ENCODE measurements at places on chromosomes 4 and X.

- no peak for DNase-seq
These were observed 7.1 kb downstream of the OFD1 start for GRCh38 chrX:13741695-13742094.

- DNase-seq: no peak
These were observed 12.3 kb downstream of the GPR174 start for GRCh38 chrX:79156818-79157217.

DNA sequence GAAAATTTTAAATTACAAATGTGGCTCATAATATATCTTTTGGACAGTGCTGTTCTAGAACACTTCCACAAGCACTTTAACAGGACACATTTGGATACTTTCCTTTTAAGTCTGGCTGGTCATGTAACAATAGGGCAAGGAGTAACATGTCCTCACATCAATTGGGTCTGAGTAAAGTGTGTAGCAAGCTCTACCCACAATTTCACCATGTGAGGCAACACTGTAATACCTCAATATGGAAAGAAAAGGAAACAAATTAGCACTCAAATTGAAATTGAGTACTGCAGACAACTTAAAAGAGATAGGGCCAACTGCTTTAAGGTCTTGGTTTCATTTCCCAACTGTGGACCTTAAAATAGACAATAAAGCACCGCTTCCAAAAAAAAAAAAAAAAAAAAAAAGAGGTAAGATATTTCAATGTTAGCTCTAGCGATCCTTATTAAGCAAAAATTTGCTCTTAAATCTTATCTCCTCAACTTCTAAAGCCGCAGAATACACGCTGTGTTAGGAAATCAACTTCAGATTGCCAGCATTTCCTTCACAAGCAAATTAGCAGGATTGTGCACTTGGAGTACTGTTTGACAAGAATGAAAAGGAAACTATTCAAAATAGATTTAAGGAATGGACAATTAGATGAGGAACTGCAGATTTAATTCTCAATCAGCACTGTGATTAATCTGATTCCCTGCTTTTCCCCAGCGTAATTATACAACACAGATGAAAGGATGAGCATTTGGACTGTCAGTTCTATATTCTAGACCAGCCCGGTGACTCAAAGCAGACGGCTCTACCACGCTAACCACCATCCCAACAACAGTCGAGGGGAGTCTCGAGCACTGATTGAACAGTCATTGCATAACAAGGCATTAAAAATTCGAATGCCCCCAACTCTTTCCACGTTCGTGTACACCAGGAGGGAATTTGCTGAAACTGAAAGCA, 1.6 kb downstream of the CASK start:
- DNase-seq: peak; percentile 35

DNA sequence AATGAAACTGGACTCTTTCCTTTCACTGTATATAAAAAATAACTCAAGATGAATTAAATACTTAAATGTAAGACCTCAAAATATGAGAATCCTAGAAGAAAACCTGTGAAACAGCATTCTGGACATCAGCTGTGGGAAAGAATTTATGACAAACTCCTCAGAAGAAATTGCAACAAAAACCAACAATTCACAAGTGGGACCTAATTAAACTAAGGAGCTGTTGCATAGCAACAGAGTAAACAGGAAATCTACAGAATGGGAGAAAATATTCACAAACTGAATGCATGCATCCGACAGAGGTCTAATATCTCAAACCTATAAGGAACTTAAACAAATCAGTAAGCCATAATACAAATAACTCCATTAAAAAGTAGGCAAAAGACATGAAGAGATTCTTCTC, 851.7 kb upstream of the PCDH10 start:
- no peak for DNase-seq

- DNase-seq: no peak
These were observed 236.7 kb downstream of the SLITRK2 start for GRCh38 chrX:146054311-146054710.

DNA sequence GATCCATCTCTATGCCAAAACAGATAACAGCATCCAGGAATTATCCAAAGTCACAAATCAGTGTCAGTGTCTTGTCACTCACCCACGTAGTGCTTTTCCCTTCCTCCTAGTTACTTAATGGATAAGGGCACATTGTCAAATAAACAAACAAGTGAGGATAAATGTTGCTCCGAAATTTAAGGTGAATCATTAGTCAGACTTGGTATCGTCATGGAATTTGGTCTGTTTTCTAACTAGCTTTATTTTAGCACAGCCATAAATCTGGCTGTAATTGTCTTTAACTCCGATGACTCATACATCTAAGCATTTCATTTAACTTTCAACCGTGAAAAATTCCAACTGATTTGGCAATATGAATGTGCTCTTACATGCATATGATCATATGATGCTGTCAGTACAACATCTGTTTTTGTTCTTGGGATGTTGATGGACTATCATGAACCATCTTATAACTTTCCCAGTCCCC, 83.3 kb downstream of the SNCA start:
- DNase-seq: no peak

DNA sequence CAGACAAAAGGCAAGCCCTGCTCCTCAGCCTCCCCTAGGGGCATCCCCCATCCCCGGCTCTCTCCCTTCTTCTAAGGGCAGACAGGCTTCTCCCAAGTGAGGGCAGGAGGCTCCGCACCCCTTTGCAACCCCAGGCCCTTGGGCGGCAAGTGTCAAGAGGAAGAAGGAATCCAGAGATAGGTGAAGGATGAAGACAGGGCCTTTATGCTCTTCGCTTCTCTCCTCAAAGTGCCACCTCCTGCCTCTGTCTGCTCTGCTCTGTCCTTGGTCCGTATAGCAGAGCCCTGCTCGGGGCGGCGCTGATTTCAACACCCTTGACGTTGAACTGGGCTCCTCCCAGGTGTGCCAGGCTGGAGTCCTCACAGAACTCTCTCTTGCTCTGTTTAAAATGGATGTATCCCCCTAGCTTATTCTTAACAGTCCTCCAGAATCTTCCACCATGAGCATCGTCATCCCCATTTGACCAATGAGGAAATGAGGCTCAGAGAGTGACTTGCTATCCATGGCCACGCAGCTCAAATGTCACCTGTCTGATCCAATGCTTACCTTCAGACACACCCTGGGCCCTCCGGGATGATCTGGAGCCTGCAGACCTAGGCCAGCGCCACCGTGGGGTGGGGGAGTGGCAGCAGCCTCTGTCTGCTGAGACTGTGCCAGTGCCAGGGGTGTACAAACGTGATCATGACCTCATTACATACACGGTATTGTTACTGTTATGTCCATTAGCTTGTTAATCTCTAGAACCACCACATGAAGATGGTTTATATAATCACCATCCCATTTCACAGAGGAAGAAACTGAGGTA, 99.8 kb downstream of the PHKA2 start:
- DNase-seq: no peak

DNA sequence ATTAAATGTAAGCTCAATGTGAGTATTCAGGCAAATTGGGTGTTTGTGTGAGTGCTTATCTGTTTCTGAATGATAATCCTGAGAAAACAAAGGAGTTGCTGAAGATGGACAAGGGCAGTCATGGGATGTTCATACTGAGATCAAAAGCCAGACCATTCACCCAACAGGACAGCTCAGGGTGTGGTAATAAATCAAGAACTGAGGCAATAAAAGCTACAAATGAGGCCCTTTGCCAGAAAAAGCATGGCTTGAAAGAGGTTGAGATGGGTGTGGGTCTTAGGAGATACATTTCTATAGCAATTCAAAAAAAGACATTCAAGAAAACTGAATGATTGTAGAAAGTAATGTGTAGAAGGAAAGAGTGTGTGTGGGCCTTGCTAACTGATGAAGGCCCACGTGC, 425.8 kb upstream of the BOD1L1 start:
- DNase-seq: no peak

GRCh38 chrX:37998586-37999262, 7.6 kb upstream of the SYTL5 start:
- DNase-seq: no peak

DNA sequence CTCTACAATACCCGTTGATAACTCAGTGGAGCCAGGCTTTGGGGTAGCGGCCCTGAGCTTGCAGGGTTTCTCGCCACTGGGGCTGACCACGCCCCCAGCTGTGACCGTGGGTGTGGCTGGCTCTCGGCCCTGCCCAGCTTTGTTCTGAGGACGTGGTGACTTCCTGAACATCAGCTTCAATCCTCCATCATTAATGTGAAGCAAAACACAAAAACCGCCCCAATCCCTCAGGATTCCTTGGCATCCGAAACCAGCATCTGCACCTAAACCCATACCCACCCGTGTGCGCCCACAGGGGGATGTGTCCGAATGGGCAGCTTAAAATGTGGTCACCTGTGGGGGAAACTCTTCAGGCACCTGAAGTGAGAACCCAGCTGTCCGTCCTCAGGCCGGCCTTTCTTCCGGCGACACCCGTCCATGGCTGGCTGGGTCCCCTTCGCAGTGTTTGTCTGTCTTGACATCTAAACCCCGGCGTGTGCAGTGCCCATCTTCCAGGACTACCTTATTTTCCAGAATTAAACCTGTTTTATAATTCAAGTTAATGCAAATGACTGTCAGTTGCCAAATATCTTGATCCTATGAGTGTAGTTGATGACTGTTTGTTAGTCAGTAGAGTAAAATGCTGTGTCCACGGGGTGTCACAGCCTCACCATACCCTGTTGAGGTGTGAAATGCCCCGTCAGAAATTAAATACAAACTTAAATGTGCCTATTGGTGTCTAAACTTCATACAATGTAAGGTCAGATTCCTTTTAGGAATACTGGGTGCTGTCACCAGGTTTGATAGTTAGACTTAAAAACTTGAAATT, 27.3 kb downstream of the NELFA start:
- no peak for DNase-seq

GRCh38 chrX:9566150-9566621, 101.3 kb downstream of the TBL1X start:
- DNase-seq: peak; percentile 1

DNA sequence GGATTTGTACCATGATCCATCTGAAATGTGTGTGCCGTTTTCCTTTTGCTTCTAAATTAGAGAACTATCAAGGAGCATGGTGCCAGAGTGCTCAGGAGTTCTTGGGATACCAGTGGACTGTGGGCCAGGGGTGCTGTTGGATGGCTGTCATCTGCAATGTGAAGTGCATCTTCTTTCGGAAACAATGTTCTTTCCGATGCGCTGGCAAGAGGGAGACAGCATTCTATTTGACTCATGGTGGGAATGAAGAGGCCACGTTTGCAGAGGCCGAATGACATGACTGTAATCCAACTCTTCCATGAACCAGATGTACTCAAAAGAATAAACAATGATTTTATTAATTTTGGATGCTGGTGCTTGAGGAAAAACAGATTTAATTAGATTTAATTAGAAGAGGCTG, 45.5 kb downstream of the SORCS2 start:
- DNase-seq: no peak

- no peak for DNase-seq
These were observed 68.5 kb upstream of the PPP2R3B start for GRCh38 chrX:455199-455598.

GRCh38 chr4:40808926-40809457, 59.2 kb downstream of the NSUN7 start:
- DNase-seq: no peak

- no peak for DNase-seq
These were observed 17.6 kb downstream of the FGFBP1 start for GRCh38 chr4:15920723-15921591.

DNA sequence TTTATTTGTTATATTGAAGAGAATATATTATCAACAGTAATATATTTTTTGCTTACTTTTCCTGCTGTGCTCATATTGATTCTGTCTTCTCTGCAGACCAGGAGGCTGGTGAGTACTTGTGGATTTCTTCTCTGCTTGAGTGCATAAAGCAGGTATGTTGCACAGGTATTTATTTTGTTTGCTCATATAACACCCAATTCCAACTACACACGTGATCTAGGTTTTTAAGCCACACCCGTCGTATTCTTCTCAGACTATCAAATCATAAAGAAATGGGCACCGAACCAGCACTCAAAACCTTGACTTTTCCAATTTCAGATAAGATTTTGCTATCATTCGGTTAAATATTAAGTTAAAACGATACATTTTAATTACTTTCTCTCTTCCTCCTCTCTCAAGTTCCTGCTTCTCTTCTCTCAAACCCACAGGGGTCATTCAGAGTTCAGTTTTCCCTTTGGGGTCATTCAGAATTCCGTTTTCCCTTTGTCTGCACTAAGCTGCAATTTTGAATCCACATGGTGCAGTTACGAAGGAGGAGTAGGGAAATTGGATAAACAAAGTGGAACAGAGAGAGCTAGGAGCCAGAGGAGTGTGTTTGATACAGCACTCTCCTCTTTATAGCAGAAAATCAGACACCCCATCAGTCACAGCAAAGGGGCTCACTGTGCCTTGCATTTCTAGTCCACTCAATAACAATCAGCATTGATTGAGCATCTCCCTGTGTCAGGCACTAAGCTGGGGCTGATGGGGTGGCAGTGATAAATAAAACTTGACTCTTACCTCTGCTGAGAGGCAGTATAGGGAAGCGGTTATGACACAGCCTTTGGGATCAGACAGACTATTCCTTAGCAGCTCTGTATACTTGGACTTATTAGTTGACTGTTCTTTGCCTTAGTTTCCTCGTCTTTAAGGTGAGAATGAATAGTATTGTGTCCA, at the start of gene ADH1C:
Gene ADH1C (minus strand): TSS at position 145 of the 936 bp plus-strand sequence. CDS start 71 bp downstream, at position 74.
- no peak for DNase-seq

GRCh38 chr4:187432310-187432709, 563.3 kb upstream of the ZFP42 start:
- no peak for DNase-seq

DNA sequence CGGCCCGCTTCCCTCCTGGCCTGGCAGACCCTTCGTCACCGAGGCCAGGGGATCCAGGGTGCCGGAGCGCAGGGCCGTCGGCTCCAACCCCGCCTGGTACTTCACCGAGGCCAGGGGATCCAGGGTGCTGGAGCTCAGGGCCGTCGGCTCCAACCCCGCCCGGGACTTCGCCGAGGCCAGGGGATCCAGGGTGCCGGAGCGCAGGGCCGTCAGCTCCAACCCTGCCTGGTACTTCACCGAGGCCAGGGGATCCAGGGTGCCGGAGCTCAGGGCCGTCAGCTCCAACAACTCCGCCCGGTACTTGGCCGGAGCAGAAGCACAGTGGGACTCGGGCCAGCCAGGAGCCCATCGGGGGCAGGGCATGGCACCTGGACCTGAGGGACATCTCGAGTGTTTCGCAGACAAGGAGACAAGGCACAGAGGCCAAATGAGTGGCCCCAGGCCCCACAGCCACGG, 85.1 kb downstream of the FAM53A start:
- DNase-seq: no peak

DNA sequence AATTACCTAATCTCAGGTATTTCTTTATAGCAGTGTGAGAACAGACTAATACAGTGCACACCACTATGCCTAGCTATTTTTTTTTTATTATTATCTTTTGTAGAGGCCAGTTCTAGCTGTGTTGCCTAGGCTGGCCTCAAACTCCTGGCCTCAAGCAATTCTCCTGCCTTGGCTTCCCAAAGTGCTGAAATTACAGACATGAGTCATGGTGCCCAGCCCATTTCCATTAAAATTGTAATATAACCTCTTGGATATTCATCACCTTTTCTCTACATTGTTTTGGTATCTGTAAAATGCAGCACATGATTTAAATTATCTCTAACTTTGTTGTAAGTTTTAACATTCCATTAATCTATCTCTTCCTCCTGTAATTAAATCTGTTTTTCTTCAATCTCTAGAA, 2052.9 kb downstream of the ARAP2 start:
- no peak for DNase-seq

GRCh38 chr4:160423879-160424451, 1321.1 kb downstream of the RAPGEF2 start:
- no peak for DNase-seq

Measured in CD4-positive, alpha-beta T cell treated with Interleukin-12 subunit alpha and Interleukin-12 subunit beta, for 1 hour (primary cell).